ENCODE measurements at places on chromosomes 4 and X.

DNA sequence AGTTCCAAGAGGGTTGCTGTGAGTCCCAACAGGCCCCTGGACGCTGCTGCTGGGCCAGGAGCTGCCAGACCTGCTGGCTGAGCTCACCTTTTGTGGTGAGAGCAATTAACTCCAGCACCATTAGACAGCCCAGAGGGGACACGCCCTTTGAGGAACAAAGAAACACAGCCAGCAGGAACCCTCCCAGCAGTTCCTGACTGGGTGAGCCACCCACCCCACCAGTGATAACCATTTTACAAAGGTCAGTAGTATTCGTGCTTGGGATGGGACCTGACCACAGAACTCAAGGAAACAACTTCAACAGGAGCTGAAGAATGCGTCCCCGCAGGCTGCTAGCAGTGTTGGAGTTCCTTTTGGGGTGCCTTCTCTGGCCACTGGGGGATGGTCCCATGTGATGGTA, 38.8 kb upstream of the AFAP1 start:
- no peak for DNase-seq

- DNase-seq = no peak
Observed at GRCh38 chr4:12206091-12206490, 777.4 kb upstream of the HS3ST1 start.

- DNase-seq = no peak
Observed at GRCh38 chr4:97457253-97457652, 686.0 kb downstream of the STPG2 start.

DNA sequence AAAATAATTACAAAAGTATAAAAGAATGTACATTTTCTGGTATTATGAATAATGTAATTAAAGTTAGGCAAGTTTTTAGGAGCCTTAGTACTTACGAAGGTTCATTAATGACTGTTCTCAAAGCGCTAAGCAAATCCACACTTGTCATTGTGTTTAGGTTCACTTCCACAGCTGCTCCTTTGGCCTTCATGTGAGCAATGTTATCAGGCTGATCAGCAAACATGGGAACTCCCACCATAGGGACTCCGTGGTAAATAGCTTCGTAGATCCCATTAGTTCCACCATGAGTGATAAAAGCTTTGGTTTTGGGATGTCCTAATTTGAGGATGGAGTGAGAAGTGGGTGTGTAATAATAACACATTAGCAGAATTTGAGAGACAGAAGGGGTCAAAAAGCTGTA, 45.1 kb downstream of the UGT2A2 start:
- no peak for DNase-seq

GRCh38 chr4:105461621-105462382, 12.1 kb downstream of the PPA2 start:
- DNase-seq = no peak

- DNase-seq = no peak
Observed at GRCh38 chr4:81399306-81400086, 72.2 kb downstream of the RASGEF1B start.

GRCh38 chr4:37627263-37627662, 58.9 kb downstream of the RELL1 start:
- no peak for DNase-seq

GRCh38 chr4:13117185-13117584, 367.0 kb downstream of the RAB28 start:
- DNase-seq = no peak

DNA sequence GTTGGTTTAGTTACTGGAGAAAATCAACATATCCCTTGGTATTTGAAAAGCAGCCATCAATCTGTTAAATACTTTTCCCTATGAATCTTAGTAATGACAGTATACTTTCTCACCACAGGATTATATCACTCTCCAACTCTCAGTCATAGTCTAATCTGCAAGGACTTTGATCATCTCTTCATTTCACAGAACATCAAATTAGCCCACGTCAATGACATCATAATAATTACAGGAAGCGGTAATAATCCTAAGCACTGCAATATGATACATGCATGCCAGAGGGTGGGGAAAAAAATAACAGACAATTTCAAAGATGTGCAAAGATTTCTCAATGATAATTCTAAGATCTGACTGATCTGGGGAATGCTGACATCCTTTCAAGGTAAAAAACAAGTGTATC, 404.1 kb downstream of the GPM6A start:
- DNase-seq = no peak

DNA sequence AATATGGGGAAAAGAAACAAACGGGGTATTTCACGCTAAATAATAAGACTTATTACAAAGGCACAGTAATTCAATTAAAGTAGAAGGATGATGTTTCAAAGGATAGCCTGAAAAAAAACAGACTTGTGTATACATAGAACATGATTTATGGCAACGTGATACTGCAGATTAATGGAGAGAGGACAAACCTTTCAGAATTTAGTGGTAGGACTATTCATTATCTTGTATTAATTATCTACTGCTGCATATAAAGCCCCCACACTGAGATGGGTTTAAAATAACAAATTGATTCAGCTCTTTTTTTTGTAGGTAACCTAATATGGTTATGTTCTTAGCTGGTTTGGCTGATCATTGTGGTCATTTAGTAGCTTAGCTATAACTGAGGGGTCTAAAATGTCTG, 1269.0 kb downstream of the FSTL5 start:
- no peak for DNase-seq

DNA sequence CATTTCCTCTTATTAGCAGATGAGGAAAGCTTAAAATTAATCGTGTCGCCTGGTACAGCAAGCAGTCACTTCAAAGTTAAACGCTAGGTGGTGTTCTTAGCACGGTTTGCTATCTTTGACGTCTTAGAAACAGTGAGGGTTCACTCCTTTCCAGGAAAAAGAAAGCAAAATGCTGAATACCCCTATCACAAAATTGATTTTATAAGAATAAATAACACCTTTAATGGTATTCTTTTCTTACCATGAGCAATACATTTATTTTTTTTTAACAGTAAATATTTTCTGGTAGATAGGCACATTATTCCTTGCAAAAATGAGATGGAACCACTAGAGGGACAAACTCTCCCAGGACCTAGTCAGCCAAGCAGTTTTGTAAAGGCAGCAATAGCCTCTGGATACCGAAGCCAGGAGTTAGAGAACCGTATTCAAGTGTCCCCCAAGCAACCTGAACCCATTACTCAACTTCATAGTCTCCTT, 153.9 kb downstream of the KDR start:
- DNase-seq = no peak

GRCh38 chrX:45888518-45888917, 656.7 kb downstream of the ZNF674 start:
- DNase-seq = no peak

GRCh38 chrX:68718443-68718820, 71.0 kb downstream of the STARD8 start:
- no peak for DNase-seq

- no peak for DNase-seq
Observed at GRCh38 chr4:73299548-73300280, 41.1 kb upstream of the ANKRD17 start.

- DNase-seq = no peak
Observed at GRCh38 chr4:180828455-180829018, 1414.7 kb upstream of the TENM3 start.

GRCh38 chr4:185752872-185753271, 59.1 kb downstream of the SORBS2 start:
- no peak for DNase-seq

DNA sequence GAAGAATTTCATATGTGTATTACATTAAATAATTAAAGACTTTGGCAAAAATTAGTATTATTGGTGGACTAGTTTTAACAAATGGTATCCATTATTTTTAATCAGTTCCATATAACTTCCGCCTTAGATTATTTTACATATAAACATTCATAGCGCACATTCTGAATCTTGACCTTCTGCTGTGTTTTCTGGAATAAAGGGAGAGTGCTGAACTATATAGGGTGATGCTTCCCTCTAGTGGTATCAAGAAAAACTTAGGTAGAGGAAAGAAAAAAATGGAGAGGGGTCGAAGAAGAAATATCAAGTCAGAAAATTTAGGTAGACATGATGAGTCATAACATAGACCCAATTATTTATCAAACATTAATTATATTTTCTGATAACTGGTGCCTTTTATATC, 155.6 kb upstream of the PACRGL start:
- no peak for DNase-seq

GRCh38 chr4:109411964-109412363, 21.7 kb upstream of the SEC24B start:
- DNase-seq = no peak

- DNase-seq = no peak
Observed at GRCh38 chrX:24877854-24878650, 137.7 kb downstream of the ARX start.

- DNase-seq = no peak
Observed at GRCh38 chr4:16914208-16914607, 15.8 kb upstream of the LDB2 start.

DNA sequence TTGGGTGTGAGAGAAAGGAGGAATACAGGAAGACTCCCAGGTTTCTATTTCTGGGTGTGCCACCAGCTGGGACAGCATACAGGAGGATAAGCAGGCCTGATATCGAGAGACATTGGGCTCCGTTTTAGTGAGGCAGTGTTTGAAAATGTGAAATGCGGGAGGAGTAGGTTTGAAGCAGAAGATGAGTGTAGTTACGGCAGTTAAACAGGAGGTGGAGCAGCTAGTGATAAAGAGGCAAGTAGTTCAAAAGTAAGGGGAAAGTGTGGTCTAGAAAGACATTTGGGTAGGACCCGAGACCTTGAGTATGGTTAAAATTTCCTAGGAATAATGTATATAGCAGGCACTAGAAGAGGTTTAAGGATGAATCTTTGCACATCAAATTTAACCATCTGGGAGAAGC, 42.4 kb downstream of the DCUN1D4 start:
- no peak for DNase-seq

DNA sequence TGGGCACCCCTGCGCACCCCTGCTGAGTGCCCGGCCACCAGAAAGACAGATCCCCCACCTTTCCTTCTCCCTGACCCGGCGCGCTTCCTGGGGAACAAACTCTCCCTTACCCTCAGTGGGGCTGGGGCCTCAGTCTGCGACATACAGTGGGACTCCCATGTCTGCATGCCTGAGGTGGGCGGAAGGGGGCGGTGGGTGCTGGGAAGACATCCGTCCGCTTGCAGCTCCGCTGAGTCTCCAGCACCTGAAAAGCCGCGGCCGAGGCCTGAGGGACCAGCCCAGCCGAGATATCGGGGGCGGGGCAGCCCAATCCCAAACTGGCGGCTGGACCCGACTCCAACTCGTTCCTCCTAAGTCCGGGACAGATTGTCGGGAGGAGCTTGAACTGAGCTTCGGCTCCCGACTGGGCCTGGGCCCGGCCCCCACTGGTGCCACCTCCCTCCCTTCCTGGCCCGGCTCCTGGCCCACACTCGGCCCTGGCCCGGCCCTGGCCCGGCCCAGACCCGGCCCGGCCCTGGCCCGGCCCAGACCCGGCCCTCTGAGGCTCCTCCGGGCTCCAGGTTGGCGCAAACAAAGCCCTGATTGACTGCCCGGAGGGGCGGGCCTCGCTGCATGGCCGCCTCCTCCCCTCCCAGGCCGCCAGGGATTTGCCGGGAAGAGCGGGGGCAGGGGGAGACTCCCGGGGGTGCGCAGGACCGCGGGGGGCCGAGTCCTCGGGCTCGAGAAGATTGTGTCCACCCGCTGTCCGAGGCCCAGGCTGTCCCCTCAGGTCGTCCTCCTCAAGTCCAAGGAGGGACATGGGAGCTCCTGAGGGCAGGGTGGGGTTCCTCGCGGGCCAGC, 877 bp upstream of the SLC16A2 start:
- DNase-seq = no peak

DNA sequence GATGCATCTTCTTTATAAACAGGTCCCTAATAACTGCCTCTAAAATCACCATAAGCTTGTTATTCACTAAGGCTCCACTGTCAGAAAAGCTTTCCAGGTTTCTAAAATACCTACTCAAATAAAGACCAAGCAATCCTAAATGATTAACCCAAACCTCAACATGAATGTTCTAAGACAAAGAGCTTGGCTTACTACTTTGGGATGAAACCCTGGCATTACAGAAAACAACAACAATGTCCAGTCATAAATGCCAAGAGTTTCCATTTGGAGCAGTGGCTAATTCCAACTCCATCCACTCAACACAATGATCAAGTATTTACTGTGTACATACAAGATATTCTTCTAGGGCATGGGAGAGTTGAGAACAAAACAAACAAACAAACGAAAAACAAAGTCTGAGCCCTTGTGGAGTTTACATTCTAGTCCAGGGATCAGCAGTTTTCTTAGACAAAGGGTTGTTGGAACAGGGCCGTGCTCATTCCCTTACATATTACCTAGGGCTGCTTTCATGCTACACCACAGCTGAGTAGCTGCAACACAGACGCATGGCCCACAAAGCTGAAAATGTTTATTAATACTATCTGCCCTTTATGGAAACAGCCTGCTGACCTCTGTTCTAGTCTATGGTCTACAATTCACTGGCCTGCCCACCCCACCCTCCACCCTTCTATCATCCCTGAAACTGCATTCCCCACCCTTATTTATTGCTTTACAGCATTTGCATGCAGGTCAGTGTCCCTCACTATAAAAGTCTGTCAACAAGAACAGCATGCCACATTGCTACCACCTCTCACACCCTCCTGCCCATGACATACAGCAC, 23.7 kb downstream of the ABCG2 start:
- no peak for DNase-seq

- DNase-seq = no peak
Observed at GRCh38 chr4:139170932-139171331, 6.1 kb downstream of the ELF2 start.

DNA sequence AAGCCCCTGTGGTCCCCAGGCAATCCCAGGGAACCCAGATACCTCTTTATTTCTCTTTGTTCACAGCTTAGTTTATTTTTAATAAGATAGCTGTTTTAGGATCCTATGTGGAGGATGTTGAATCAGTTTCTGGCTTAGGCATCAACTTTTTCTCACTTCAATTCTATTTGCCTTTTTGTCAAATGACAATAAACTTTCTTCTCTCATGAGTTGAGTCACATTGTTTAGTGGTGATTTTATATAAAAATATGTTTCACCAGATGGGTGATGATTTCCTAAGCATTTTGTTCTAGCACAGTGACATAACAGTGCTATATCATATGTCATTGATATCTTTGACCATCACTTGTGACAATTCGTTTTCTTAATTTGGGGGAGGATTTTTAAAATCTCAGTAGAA, 198.1 kb upstream of the PUDP start:
- DNase-seq = no peak

DNA sequence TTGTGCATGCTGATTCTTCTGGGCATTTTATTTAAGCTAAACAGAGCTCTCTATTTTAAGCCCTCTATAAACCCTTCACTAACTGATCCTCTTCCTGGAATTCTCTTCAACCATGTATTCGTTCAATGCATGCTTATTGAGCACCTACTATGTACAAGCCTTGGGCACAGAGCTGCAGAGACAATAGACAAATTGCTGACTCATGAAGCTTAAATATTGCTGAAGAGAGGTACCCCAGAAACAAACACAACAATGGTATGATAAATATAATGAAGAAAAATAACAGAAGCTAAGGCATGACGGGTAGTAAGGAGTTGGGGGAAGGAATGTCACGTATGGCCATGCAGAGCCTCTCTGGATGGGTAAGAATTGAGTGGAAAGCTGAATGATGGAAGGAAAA, 222.2 kb downstream of the PPARGC1A start:
- DNase-seq = no peak
